ENCODE measurements at places on chromosomes 6 and 20. TPM values are rescaled to one million over a fixed set of nuclear protein-coding genes. Genes with fewer than 3 reads are reported as not detected.
A peak's percentile ranks its signal among the peaks of the same experiment; 100 is the strongest.

DNA sequence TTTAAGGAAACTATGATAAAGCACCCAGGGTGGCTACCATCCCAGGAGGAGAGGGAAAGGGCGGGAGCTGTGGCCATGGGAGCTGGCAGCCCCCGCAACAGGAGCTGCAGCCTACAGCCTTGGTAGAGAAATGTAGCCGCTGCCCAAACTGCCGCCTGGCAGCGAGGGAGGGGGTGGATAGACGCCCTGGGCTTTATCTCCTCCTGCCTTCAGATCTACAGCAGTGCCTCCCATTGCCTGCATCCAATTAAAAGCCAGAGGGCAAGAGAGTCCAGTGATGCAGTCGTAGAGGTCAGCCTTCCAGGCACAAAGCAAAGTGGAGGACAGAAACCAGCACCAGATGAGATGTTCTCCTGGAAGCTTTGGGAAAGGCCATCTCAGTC is 35.0 kb upstream of the ZFAND3 start:
- no peaks in the 10 kb centered on the region for H3K36me3 ChIP-seq
- peaks cover 29% of the 10 kb centered on the region for H3K4me1 ChIP-seq
- no peak for DNase-seq
- H3K4me3 ChIP-seq, result peak overlapping the region; percentile 50

- H3K36me3 ChIP-seq, result no peaks in the 10 kb centered on the region
- H3K27me3 ChIP-seq, result peaks cover 40% of the 10 kb centered on the region
- H3K27ac ChIP-seq, result no peak overlapping the region
Observed at GRCh38 chr20:32580970-32581838, 3.9 kb downstream of the NOL4L start.

DNA sequence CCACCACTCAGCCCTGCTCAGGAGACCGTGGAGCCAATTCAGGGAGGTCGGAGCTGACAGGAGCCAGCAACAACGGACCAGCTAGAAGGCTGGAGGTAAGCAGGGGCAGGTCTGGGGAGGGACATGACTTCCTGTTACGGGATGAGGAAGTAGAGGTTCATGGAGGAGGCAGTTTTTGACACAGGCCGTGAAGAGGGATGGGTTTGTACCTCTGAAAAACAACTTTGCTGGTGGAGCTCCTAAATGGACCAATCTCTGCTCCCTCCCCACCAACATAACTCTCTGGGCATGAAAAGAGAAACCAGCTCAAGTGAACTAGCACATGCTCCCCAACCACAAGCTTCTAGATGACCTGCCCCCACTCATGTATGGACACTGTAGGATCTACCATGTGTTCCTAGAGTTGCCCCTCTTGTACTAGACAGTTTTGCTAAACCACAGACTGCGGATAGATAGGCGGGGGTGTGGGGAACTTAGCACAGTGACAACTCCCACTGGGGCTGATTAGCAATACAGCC is 31.4 kb downstream of the RALGAPA2 start:
- DNase-seq, result no peak
- peaks cover 4% of the 10 kb centered on the region for H3K4me1 ChIP-seq
- H3K36me3 ChIP-seq, result no peaks in the 10 kb centered on the region
- H3K4me3 ChIP-seq, result no peak overlapping the region
- H3K27me3 ChIP-seq, result no peaks in the 10 kb centered on the region

GRCh38 chr6:30360139-30360538 is 15.2 kb downstream of the RPP21 start:
- no peaks in the 10 kb centered on the region for H3K36me3 ChIP-seq

- no peaks in the 10 kb centered on the region for H3K36me3 ChIP-seq
- no peak overlapping the region for H3K4me3 ChIP-seq
- no peaks in the 10 kb centered on the region for H3K4me1 ChIP-seq
- no peak for DNase-seq
- H3K27me3 ChIP-seq, result peaks cover 17% of the 10 kb centered on the region
- no peak overlapping the region for H3K27ac ChIP-seq
Observed at GRCh38 chr20:61765081-61765870, 300.4 kb downstream of the TAF4 start.

GRCh38 chr6:89828988-89829471 is 650 bp upstream of the CASP8AP2 start:
- peak overlapping the region; percentile 76 for H3K27ac ChIP-seq
- no peaks in the 10 kb centered on the region for H3K27me3 ChIP-seq

- peaks cover 5% of the 10 kb centered on the region for H3K4me1 ChIP-seq
- H3K36me3 ChIP-seq, result no peaks in the 10 kb centered on the region
- H3K4me3 ChIP-seq, result no peak overlapping the region
- DNase-seq, result no peak
- no peak overlapping the region for H3K27ac ChIP-seq
Observed at GRCh38 chr6:44475417-44475778, 87.9 kb downstream of the CDC5L start.

DNA sequence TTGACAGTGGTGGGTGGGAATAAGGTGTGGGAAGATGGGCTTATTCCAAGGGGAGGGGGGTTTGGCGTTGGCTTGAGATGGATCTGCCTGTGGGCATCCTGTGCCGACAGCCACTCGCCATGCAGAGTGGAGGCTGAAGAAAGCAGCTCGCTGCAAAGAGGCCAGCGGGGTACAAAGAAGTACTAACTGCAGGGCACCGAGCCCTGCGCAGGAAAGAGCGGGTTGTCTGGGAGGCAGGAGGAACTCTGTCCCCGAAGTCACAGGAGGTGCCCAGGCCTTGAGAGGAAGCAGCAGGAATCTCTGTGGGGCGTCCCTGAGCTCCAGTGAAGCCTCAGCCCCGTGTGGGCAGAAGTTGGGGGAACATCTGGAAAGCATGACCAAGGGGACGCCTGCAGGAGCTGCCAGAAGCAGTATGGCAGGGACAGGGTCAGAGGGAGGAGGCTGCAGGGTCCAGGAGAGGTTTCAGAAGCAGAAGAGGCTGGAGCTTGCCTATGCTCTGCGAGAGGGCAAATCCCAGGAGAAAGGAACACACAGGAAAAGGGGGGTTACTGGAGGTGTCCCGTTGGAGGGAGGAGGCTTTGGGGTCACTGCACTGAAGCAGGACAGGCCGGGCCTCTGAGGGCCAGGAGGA is 77.2 kb downstream of the THBS2 start:
- peaks cover 26% of the 10 kb centered on the region for H3K4me1 ChIP-seq
- H3K27me3 ChIP-seq, result no peaks in the 10 kb centered on the region
- DNase-seq, result no peak
- H3K36me3 ChIP-seq, result no peaks in the 10 kb centered on the region

DNA sequence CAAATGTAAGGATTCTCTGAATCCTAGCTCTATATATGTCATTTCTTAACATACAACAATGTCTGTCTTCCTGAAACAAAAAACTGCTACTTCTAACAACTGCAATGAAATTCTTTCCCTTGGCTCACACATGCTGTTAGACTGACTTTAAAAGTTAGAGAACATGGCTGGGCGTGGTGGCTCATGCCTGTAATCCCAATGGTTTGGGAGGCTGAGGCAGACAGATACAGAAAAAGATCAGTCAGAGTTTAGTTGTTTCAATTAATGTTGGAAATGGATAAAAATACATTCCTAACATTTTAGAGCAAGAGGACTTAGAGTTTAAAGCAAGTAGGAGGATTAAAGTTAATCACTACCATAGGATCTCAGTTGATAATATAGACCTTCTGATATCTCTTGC is 28.7 kb upstream of the KIAA1586 start:
- no peaks in the 10 kb centered on the region for H3K36me3 ChIP-seq
- no peak overlapping the region for H3K4me3 ChIP-seq
- peaks cover 7% of the 10 kb centered on the region for H3K4me1 ChIP-seq

- no peak for DNase-seq
- no peak overlapping the region for H3K27ac ChIP-seq
- H3K36me3 ChIP-seq, result no peaks in the 10 kb centered on the region
- H3K27me3 ChIP-seq, result no peaks in the 10 kb centered on the region
Observed at GRCh38 chr20:50673466-50674137, 17.7 kb downstream of the RIPOR3 start.

- H3K27me3 ChIP-seq, result no peaks in the 10 kb centered on the region
- no peak overlapping the region for H3K4me3 ChIP-seq
- no peaks in the 10 kb centered on the region for H3K4me1 ChIP-seq
- H3K27ac ChIP-seq, result no peak overlapping the region
- no peak for DNase-seq
Observed at GRCh38 chr6:39568896-39569295, 156.3 kb downstream of the KIF6 start.

DNA sequence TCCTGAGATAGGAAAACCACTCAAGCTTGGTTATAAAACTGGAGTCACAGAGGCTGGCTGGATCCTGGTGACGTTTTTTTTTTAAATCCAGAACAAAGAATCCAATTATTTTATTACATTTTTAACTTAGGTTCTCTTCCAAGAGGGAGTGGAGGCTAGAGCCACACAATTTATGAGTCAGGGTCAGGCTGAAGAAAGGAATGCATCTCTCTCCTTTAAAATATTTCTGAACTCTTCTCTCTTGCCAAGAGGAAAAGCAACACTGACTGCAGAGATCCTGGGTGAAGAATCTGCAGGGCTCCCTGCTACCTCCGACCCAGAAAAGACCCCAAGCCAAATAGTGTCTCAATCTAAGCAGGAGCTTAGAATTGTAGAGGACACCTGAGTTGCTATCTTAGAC is 88.5 kb upstream of the SSTR4 start:
- no peaks in the 10 kb centered on the region for H3K36me3 ChIP-seq
- no peak overlapping the region for H3K4me3 ChIP-seq
- peaks cover 14% of the 10 kb centered on the region for H3K27me3 ChIP-seq
- DNase-seq, result no peak
- H3K4me1 ChIP-seq, result no peaks in the 10 kb centered on the region

- no peak for DNase-seq
- no peaks in the 10 kb centered on the region for H3K4me1 ChIP-seq
- H3K36me3 ChIP-seq, result no peaks in the 10 kb centered on the region
- H3K27me3 ChIP-seq, result no peaks in the 10 kb centered on the region
Observed at GRCh38 chr6:123777563-123777962, 26.1 kb upstream of the NKAIN2 start.

- no peak overlapping the region for H3K4me3 ChIP-seq
- H3K36me3 ChIP-seq, result no peaks in the 10 kb centered on the region
- no peak for DNase-seq
- H3K27me3 ChIP-seq, result no peaks in the 10 kb centered on the region
Observed at GRCh38 chr6:20699402-20699801, 165.1 kb downstream of the CDKAL1 start.

DNA sequence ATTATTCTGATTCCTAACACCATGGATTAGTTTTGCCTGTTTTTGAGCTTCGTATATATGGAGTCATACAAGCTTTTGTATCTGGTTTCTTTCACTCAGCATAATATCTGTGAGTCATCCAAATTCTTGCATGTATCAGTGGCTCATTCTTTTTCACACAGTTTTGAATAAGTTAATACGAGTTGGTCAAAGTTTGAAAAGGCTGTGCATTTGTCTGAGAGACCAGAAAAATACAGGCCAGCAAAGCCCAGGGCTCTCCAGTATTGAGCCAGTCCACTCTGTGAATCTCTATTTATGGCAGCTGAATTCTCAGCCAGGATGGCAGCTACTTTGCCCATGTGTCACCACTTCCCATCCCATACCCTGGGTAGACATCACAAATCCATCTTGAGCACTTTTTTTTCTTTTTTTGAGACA is 7.2 kb upstream of the CHMP4B start:
- H3K27me3 ChIP-seq, result no peaks in the 10 kb centered on the region
- H3K4me1 ChIP-seq, result peaks cover 10% of the 10 kb centered on the region
- no peaks in the 10 kb centered on the region for H3K36me3 ChIP-seq

- DNase-seq, result no peak
- H3K27me3 ChIP-seq, result no peaks in the 10 kb centered on the region
- no peak overlapping the region for H3K27ac ChIP-seq
- no peaks in the 10 kb centered on the region for H3K4me1 ChIP-seq
Observed at GRCh38 chr6:167408235-167408869, 83.5 kb downstream of the TTLL2 start.

- no peaks in the 10 kb centered on the region for H3K4me1 ChIP-seq
- H3K27me3 ChIP-seq, result peaks cover 6% of the 10 kb centered on the region
- no peak overlapping the region for H3K4me3 ChIP-seq
- DNase-seq, result no peak
- H3K36me3 ChIP-seq, result no peaks in the 10 kb centered on the region
Observed at GRCh38 chr6:18561037-18561750, 174.0 kb downstream of the RNF144B start.

GRCh38 chr6:32369660-32370059 is 2.0 kb downstream of the TSBP1 start:
- peaks cover 18% of the 10 kb centered on the region for H3K4me1 ChIP-seq
- H3K27ac ChIP-seq, result peak overlapping the region; percentile 22
- no peak overlapping the region for H3K4me3 ChIP-seq
- no peaks in the 10 kb centered on the region for H3K36me3 ChIP-seq

DNA sequence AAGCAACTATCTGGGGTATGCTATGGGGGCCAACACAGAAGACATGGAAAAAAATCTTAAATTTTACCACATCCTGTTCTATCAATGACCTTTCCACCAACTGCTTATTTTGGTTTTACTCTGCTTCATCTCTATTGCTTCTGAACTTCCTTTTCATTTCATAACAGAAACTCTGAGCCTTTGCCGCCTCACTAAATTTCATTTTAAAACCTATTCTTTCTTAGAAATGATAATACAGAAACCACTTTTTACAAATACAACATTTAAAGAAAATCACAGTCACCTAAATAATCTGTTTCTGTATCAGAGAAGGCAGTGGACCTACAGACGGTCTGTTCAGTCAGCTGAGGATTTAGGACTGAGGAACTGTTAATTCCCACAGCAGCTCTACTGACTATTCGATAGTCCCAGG is 117.5 kb downstream of the KCNQ5 start:
- no peak for DNase-seq
- H3K27me3 ChIP-seq, result no peaks in the 10 kb centered on the region
- H3K4me1 ChIP-seq, result no peaks in the 10 kb centered on the region
- no peak overlapping the region for H3K27ac ChIP-seq
- no peaks in the 10 kb centered on the region for H3K36me3 ChIP-seq
- no peak overlapping the region for H3K4me3 ChIP-seq

DNA sequence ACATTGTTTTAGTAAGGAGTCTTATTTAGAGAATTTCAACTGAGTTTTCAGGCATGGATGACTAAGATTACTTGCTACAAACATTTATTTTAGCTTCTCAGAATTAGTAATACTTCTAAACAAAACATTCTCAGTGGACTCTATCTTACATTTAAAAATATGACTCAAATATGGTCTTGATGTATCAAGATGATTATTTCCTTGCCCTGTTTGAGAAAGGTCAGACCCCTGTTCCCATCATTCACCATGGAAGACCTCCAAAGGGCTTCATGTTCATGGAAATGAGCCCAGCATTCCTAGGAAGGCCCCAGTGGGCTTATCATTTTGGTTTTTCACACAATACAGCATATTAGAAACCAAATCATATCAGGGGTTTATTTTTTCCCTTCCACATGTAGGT is 24.6 kb upstream of the TRPC4AP start:
- H3K27me3 ChIP-seq, result no peaks in the 10 kb centered on the region
- H3K36me3 ChIP-seq, result peaks cover 12% of the 10 kb centered on the region
- H3K4me3 ChIP-seq, result no peak overlapping the region
- no peak overlapping the region for H3K27ac ChIP-seq

GRCh38 chr6:97222903-97223302 is 60.1 kb downstream of the MMS22L start:
- DNase-seq, result no peak
- no peaks in the 10 kb centered on the region for H3K4me1 ChIP-seq
- peaks cover 4% of the 10 kb centered on the region for H3K36me3 ChIP-seq
- no peaks in the 10 kb centered on the region for H3K27me3 ChIP-seq
- H3K4me3 ChIP-seq, result no peak overlapping the region
- H3K27ac ChIP-seq, result no peak overlapping the region

GRCh38 chr6:28060405-28060804 is 20.0 kb upstream of the ZNF165 start:
- peaks cover 3% of the 10 kb centered on the region for H3K27me3 ChIP-seq
- no peak for DNase-seq
- no peaks in the 10 kb centered on the region for H3K4me1 ChIP-seq
- no peaks in the 10 kb centered on the region for H3K36me3 ChIP-seq
- no peak overlapping the region for H3K27ac ChIP-seq

The BANF2 gene
- not detected for polyA plus RNA-seq

The EPHA7 gene
- polyA plus RNA-seq, result not detected

The TPBG gene
- 69.1 TPM for polyA plus RNA-seq

The CDK19 gene
- polyA plus RNA-seq, result 3.8 TPM

The CARMIL1 gene
- polyA plus RNA-seq, result 18.9 TPM

The SGK2 gene
- 0.23 TPM for polyA plus RNA-seq

The TNNC2 gene
- not detected for polyA plus RNA-seq

All from keratinocyte (primary cell).